ENCODE measurements at places on chromosomes 4 and X.

DNA sequence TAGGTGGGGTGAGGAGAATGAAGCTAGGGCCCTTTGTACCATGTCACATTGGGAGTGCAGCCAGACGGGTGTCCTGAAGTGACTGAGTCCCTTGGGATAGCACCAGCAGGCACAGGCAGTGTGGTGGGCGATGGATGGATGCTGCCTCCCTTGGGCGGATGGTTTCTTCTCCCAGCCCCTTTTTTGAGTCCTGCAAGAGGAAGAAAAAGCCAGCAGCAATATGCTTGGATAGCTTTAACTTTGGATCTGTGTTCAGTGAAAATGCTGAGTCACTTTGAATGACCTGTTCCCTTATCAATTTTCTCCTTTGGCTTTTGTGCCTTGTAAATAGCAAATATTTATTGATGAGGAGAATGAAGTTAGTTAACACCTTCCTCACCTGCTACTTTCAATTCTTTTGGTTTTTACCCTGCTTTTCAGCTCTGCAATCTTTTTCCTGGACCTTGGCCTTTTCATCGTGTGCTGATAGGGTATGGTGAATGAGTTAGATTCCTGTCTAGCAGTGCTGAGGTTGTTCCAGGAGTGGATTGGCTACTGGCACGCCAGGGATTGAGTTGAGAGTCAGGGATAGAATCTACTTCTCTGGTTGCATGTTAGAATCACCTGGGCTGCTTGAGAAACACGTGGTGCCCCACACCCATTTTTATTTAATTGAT lies 10.2 kb downstream of the DCUN1D4 start:
- DNase-seq = no peak

DNA sequence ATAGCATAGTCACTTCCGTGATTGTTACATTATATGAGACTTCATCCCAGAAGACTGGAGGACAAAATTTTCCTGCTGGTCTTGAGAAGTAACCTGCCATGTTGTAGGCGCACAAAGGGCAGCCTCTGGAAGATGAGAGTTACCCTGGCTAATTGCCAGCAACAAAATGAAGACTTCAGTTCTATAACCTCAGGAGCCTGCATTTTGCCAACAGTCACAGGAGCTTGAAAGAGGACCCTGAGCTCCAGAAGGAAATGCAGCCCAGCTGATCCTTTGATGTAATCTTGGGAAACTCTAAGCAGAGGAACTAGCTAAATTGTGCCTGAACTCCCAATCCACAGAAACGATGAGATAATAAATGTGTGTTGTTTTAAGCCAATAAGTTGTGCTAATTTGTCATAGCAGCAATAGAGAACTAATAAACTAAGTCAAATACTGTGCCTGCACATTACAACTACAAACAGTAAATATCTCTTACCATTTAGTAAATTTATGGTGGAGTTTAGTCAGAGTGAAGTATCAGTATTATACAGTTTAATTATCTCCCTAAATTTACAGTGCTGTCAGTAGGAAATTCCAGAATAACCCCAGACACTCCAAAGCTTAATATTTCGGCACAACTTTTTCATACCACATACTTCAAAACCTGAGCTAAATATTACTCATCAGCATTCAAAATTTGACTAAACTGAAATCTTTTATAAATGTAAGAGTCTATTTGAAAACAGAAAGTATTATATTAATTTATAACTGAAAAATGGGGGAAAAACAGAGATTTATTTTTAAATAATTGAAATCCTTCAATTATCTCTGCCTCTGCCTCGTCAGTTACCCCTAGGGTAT lies 90.1 kb upstream of the MAPK10 start:
- DNase-seq = no peak

GRCh38 chr4:12186526-12186925 lies 757.8 kb upstream of the HS3ST1 start:
- no peak for DNase-seq

DNA sequence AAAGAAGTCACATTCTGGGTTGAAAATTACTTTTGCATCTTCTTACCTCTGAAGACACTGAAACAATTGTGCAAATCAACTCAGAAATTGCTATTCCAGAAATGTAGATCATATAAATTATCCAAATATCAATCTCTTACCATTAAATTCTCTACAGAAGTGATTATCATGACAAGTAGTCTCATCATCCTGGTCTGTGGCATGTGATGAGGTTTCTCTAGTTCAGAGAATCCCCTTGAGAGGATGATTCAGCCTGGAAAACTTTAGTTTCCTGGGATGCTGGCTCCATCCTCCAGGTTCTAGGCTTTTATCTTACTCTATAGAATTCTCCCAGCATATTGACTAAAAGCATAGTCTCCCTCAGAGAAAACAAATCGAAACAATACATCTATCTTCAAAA lies 76.2 kb upstream of the S100G start:
- DNase-seq = peak; percentile 86
